Bronchial smooth muscle cell (primary cell): ENCODE measurements at places on chromosomes 16 and 17. TPM values are rescaled to one million over a fixed set of nuclear protein-coding genes. Genes with fewer than 3 reads are reported as not detected.

GP1BA gene
- not detected in 2 replicates for total RNA-seq

KRT24 gene
- not detected in 2 replicates for total RNA-seq

CRISPLD2 gene
- total RNA-seq: 2.7 and 3.1 TPM in 2 replicates

MYH11 gene
- total RNA-seq: under 0.01 and 0.09 TPM in 2 replicates

COX6A2 gene
- not detected in 2 replicates for total RNA-seq

NPIPB13 gene
- total RNA-seq: 1.1 and 1.7 TPM in 2 replicates

HSF4 gene
- total RNA-seq: 29.5 and 58.1 TPM in 2 replicates

PYY gene
- total RNA-seq: 0.16 TPM in 1 of 2 replicates, not detected in the other

TPPP3 gene
- total RNA-seq: 2.0 and 8.4 TPM in 2 replicates

SEPTIN12 gene
- not detected in 2 replicates for total RNA-seq

CCL2 gene
- total RNA-seq: 1.4 and 5.1 TPM in 2 replicates

SDK2 gene
- under 0.01 TPM in 2 replicates for total RNA-seq

HBZ gene
- total RNA-seq: not detected in 2 replicates

P2RX5 gene
- 0.43 and 1.1 TPM in 2 replicates for total RNA-seq

HS3ST4 gene
- total RNA-seq: not detected in 2 replicates

ST6GALNAC1 gene
- total RNA-seq: not detected in 2 replicates

ZACN gene
- total RNA-seq: under 0.01 TPM in 1 of 2 replicates, not detected in the other
